ENCODE measurements at places on chromosomes 12 and 14. TPM values are rescaled to one million over a fixed set of nuclear protein-coding genes. Genes with fewer than 3 reads are reported as not detected.

GRCh38 chr12:531951-532585 lies 72.3 kb downstream of the B4GALNT3 start:
- DNase-seq: no peak

GRCh38 chr12:54129028-54129903 lies 59.5 kb downstream of the SMUG1 start:
- DNase-seq: no peak

- DNase-seq: no peak
These were observed 46.0 kb upstream of the STK38L start for GRCh38 chr12:27198036-27198435.

GON7 gene
- 11.2 TPM for total RNA-seq

GSG1 gene
- not detected for total RNA-seq

PDE3A gene
- total RNA-seq: 0.47 TPM
